ENCODE measurements at places on chromosomes 3 and 15.
A peak's percentile ranks its signal among the peaks of the same experiment; 100 is the strongest.

DNA sequence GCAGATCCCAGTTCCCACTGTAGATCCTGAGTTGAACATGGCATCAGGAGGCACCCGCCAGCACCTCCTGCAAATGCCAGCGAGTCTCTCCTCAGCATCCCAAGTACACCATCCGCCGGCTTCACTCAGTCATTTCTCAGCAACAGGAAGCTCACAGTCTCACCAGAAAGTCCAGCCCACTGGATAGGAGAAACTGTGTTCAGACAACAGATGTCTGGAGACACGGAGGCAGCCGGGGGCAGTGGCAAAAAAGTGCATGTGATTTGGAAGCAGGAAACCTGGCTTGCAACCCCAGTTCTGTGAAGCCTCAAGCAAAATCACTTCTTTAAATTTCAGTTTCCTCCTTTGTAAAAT, 68.7 kb downstream of the SRGAP3 start:
- DNase-seq = no peak

GRCh38 chr3:59212128-59212779, 162.4 kb upstream of the CFAP20DC start:
- DNase-seq = peak; percentile 8

- no peak for DNase-seq
Observed at GRCh38 chr3:156732261-156732660, 57.9 kb downstream of the TIPARP start.

- DNase-seq = no peak
Observed at GRCh38 chr3:151214459-151214858, 11.4 kb upstream of the GPR171 start.

DNA sequence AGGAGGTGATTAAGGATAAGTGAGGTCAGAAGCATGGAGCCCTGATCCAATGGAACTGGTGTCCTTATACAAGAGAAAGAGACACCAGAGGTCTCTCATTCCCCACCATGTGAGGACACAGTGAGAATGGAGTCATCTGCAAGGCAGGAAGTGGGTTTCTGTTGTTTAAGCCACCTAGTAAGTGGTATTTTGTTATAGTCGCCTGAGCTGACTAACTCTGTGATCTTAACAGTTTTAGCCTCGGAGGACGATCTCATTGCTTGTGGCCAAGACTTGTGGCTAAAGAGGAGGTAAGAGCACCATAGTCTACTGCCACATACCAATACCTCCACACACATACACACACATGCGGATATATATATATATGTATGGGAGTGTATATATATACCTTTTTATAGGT, 73.8 kb downstream of the MCTP2 start:
- DNase-seq = no peak

GRCh38 chr3:5011555-5012256, 32.5 kb downstream of the BHLHE40 start:
- no peak for DNase-seq

DNA sequence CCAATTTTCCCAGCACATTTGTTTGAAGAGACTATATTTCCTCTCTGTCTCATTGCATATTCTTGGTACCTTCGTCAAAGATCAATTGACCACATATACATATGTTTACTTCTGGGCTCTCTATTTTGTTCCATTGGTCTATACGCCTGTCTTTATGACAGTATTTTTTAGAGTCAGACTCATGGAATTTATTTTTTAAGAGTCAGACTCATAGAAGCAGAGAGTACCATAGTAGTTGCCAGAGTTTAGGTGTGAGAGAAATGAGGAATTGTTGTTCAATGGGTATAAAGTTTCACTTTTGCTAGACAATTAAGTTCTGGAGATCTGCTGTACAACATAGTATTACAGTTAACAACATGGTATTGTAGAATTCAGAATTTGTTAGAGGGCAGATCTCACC, 27.1 kb downstream of the PLA2G4F start:
- no peak for DNase-seq

- no peak for DNase-seq
Observed at GRCh38 chr15:81297147-81297572, 26.8 kb downstream of the STARD5 start.

DNA sequence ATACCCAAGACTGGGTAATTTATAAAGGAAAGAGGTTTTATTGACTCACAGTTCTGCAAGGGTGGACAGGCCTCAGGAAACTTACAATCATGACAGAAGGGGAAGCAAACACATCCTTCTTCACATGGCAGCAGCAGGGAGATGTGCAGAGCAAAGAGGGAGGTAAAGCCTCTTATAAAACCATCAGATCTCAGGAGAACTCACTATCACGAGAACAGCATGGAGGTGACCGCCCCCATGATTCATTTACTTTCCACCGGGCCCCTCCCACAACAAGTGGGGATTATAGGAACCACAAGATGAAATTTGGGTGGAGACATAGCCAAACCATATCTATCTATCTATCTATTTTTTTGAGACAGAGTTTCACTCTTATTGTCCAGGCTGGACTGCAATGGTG, 5.4 kb downstream of the GDPGP1 start:
- DNase-seq = no peak

GRCh38 chr15:22810033-22810852, 23.8 kb downstream of the NIPA1 start:
- DNase-seq = no peak

DNA sequence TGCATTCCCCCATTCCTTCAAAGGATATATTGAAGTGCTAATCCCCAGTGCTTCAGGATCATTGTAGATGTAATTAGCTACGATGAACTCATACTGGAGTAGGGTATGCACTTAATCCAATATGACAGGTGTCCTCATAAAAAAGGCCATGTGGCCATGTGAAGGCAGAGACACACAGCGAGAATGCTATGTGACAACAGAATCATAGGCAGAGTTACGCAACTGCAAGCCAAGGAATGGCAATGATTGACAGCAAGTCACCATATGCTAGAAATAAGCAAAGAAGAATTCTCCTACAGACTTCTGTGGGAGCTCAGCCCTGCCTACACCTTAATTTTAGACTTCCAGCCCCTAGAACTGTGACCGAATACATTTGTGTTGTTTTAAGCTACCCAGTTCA, 875.6 kb upstream of the ROBO1 start:
- no peak for DNase-seq

- no peak for DNase-seq
Observed at GRCh38 chr3:172635588-172635987, 75.3 kb downstream of the NCEH1 start.

GRCh38 chr3:148873270-148873927, 8.3 kb downstream of the CPA3 start:
- no peak for DNase-seq

GRCh38 chr15:41501931-41502794, 8.5 kb downstream of the ITPKA start:
- DNase-seq = no peak

DNA sequence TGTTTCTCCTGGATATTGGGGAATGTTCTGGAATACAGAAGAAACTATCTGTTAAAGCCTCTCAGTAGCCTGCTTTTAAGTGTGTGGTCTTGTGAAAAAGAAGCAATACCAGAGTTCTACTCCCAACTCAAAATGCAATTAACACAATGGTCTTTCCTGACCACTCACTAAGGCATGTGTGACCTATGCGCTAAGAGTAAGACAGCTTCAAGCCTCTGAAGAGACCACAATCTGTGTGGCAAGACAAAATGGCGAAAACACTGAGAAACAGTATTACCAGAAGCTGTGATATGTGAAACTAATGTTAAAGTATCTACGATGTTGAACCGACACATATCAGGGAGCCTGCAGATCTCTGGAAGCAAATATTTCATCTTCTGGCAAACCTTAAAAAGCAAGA, 33.8 kb downstream of the RYK start:
- DNase-seq = no peak

DNA sequence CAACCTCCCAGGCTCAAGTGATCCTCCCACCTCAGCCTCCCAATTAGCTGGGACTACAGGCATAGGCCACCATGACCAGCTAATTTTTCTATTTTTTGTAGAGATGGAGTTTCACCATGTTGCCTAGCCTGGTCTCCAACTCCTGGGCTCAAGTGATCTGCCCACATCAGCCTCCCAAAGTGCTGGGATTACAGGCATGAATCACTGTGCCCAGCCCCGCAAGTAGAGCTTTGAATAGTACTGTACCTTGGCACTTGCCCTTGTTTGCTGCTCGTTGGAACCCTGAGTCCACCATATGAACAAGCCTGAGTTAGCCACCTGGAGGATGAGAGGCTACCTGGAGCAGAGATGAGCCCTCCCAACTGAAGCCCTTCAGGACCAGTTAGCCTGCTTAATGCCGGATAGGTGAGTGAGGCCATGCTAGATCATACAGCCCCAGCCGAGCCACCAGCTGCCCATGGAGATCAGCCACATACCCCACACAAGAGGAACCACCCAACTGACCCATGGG, 267.9 kb downstream of the SHQ1 start:
- no peak for DNase-seq

DNA sequence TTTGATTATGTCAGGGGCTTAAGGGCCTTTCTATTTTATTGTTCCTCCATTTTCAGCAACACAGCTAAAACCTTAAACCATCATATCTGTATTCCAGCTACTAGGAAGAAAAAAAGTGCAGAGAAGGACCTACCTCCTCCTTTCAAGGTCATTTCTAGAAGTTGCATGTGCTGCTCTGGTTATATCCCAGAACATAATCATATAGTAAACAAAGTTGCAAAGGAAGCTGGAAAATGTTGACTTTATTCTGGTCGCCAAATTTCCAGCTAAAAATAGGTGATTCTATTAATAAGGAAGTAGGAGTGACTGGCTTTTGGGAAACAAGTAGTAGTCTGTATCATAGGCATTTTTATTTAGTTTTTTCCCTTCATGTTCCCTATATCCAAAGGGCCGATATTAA, 21.3 kb upstream of the B3GALNT1 start:
- no peak for DNase-seq

- DNase-seq = no peak
Observed at GRCh38 chr3:32501783-32502117, 902 bp downstream of the CMTM6 start.

- no peak for DNase-seq
Observed at GRCh38 chr3:142595581-142595950, 627 bp upstream of the PLS1 start.

- DNase-seq = no peak
Observed at GRCh38 chr3:27022096-27022761, 347.0 kb downstream of the NEK10 start.

GRCh38 chr15:87877114-87877810, 379.3 kb downstream of the NTRK3 start:
- DNase-seq = no peak

DNA sequence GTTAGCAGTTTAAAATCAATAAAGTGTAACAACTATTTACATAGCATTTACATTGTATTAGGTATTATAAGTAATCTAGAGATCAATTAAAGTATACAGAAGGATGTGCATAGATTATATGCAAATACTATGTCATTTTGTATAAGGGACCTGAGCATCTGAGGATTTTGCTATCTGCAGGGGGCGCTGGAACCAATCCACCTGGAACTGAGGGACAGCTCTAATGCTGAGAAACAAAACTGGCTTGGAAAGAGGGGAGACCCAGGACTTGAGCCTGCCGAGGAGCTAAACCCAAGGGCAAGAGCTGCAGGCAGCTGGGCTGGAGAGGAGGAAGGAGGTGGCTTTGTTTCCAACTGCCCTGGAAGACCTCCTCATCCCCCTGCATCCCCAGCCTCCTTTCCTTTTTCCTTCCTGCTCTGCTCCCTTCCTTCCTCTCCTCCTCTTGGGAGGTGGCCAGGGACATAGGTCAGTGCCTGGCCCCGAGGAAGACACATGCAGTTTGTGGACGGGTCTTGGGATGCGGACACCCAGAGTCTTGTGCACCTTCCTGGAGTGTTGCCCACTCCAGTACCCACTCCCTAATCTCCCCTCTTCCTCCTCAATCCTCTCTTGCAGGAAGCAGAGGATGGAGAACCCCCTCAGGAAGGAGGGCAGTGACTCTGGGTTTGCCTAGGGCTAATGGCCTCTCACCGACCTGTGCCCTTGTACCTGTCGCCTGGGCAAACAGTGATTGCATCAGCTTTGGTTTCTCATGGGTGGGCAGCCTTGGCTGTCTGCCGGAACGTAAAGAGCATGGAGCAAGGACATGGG, 825 bp upstream of the RTP3 start:
- DNase-seq = no peak

DNA sequence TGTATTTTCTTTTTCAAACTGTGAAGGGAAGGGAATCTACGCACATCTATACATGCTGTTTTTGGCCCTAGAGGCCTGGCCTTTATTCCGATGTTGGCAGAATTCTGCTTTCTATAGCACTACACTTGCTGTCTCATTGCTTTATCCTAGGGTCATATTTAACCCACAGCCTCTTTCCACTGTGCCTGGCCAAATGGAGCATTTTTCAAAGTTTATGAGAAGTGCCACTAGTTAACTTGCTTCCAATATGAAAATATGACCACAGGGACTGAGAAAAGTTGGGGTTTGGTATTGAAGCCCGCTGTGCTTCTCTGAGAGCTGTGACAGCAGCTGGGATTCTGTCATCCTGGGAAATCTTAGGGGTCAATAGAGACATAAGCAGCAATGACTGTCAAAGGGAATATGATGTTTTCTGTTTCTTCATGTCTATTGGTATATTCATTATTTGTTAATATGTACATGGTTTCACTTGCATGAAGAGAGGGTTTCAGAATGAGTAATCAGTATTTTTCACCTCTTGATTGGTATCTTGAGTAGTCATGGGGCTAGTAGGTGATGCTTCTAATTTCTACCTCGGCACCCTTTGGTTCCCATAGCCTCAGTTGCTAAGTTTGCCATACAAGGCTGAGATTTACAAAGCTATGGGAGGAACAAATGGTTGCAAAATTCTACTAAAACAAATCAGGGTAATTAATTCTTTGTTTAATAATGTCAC, 275.8 kb upstream of the RBMS3 start:
- no peak for DNase-seq

DNA sequence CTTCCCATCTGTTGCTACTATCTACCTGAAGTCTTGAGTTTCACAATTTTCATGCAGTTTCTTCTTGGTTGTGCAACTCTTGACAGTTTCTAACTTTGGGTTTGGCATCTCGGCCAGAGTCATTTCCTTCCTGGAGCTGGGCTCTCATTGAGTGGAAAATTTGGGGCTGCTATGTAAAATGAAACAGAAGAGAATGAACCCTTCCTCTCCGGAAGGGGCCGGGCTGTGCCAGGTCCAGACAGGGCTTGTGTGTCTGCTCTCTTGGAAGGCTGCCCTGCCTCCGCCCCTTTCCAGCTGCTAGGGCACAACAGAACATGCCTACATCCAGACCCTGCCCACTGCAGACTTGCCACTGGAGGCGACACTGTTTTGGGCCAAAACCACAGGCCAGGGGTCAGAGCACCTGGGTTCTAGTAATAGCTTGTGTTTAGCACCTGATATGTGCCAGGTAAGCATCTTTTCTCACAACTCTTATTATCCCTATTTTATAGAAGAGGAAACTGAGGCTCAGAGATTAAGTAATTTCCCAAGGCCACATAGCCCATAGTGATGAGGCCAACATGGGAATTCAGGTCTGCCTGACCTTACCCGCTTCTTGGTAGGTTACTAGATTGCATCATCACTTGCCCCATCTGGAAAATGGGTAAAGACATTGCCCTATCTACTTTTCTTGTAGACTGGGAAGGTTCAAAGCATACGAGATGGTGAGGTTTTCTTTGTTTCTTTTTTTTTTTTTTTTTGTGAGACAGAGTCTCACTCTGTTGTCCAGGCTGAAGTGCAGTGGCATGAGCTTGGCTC, 25.0 kb downstream of the IRAK2 start:
- DNase-seq = no peak
